ENCODE measurements at places on chromosomes 16 and 17. TPM values are rescaled to one million over a fixed set of nuclear protein-coding genes. Genes with fewer than 3 reads are reported as not detected.

DNA sequence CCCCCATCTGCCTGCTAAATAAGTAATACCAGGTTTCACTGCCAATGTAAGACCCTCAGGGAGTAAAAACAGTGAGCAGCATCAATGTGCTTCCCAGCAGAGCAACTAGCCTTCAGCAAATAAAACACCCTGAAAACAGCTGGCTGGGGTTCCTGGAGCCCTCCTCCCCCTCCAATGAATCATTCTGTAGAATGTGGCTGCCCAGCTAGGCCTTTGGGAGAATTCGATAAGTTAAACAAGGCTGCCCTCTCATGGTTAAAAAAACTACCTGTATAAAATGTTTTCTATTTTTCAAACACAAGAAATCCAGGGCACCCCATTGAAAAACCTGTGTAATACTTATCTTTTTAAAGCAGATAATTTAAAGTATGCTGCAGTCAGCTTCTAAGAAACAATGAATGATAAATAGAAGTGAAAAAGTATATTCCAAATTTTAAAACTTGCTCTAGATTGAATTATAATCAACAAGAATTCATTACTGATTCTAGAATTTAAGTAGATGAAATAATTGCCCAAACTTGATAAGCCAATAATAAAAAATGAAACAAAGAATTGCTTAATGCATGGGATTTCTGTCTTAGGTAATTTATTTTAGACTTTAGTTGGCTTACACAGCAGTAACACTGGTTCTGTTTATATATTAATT lies 9.4 kb upstream of the TOM1L1 start:
- DNase-seq = peak; percentile 10

Gene SLC12A3
- polyA plus RNA-seq = 0.34 TPM

DNA sequence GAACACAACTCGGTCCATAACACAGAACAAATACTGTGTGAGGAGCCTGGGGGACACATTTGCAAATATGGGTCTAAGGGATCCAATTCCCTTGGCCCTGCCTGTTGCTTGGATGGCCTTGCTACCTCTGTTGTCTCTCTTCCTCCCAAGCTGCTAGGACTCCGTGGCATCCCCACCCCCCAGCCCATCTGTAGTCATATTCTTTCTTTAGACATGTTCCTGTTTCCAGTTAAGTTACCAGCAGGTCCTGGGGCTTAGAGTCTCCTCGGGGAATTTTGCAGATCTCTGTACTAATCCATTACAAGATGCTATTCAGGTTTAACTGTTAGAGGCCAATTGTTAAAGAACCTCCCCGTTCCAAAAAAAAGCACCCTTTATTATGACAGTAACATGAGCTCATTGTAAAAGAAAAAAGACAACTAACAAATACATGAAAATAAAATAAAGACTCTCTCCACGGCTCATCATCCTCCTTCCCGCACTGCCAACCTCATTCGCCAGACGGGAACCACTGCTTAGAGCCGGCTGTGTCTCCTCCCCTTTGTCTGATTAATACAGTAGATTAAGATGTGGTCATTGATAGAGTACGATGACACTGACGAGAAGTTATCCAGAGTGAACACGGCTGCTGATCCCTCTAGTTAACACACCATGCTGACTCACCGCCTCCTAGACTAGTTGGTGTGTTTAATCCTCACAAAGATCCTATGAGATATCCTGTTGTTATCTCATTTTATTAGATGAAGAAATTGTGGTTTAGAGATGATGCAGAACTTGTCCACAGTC lies 22.2 kb downstream of the HS3ST4 start:
- no peak for DNase-seq

GRCh38 chr16:30041841-30042240 lies 10.8 kb upstream of the TLCD3B start:
- no peak for DNase-seq

Data from right lung (tissue), 10 donors.